Esophagus squamous epithelium (tissue), 5 donors: ENCODE measurements at places on chromosomes 6 and 20.

DNA sequence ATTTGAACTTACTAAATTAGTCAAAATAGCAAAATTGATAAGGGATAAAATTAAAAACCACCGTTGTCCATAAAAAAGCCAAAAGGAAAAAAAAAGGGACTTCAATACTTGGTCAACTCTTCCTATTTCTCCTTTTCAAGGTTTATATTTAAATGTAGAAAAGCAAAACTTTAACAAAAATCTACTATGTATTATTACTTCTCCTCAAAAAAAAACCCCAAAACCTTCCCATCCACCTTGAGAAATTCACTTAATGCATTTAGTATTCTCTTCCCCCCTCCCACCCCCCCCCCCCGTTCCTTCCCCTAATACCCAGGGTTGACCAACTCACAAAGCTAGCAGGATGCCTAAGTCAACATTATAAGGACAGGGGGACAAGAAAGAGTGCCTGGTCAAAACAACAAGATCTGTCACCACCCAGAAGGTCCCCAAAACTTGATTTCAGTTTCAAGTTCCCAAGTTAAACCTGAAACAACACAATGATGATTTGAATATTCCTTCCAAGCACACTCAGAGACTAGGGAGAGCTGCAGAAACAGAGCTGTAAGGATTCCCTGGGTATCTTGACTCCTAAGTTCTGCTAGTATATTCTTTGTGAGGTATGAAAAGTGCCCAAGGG is 14.6 kb downstream of the GMDS start:
- no peak for DNase-seq

GRCh38 chr6:124812067-124812466 is 150.2 kb upstream of the RNF217 start:
- no peak for DNase-seq

DNA sequence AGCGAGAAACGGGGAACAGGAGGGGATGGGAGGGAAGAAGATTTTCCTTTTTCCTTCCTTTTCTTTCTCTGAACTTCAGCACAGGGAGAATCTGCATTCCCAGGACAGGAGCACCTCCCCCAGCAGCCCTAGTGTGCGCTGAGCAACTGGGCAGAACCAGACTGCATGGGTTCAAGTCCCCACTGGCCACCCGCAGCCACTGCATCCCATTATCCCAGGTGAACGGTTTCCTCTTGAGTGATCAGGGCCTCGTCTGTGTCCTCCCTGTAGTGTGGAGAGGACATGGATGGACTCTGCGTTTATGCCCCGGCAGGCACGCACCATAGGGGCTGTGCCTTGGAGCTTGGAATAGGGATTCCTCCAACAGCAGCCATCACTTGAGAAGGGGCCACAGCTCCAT is 53.0 kb downstream of the ANKRD60 start:
- no peak for DNase-seq

DNA sequence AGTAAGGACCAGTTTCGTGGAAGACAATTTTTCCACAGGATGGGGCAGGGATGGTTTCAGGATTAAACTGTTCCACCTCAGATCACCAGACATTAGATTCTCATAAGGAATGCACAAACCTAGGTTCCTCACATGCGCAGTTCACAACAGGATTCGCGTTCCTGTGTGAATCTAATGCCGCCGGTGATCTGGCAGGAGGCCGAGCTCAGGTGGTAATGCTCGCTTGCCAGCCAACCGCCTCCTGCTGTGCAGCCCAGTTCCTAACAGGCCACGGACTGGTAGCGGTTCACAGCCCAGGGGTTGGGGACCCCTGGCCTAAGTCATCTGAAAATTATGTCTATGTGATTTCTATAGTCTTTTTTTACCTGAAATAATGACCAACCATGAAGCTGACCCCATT is 217.5 kb downstream of the TMEM200A start:
- no peak for DNase-seq
